ENCODE measurements at places on chromosomes 12 and 14. TPM values are rescaled to one million over a fixed set of nuclear protein-coding genes. Genes with fewer than 3 reads are reported as not detected.

- no peak for DNase-seq
Observed at GRCh38 chr14:68759017-68759560, 33.8 kb downstream of the ZFP36L1 start.

- DNase-seq: no peak
Observed at GRCh38 chr14:91396013-91396660, 21.5 kb downstream of the CCDC88C start.

- DNase-seq: no peak
Observed at GRCh38 chr14:76929927-76930326, 98.6 kb downstream of the IRF2BPL start.

DNA sequence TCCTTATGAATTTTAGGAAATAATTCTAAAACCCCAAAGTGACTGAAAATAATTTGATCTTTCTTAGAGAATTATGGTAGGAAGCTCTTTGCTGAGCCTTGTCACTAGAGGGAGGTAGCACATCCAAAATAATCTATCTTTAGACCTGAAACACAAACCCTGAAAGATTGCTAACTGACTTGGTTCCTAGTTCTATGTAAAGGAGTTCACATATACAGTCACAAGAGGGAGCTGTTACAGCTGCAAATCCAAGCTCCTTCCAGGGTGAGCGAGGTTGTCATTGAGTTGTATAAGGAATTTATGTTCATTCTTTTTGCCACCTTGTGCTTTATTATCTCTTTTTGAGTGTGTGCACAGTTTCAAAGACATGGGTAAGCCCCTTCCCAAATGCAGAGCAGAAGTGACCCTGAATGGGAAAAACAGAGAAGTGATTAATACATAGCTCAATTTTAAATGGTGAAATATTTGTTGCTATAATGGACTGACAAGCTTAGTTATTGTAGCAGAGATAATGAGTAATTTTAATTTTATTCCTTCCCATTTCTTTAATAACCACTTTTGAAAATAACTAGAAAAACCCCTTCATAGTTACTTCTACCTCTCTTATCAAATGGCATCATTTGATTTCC, 387.9 kb downstream of the DAD1 start:
- no peak for DNase-seq

GRCh38 chr14:103206836-103207387, 83.7 kb downstream of the TNFAIP2 start:
- DNase-seq: peak; percentile 57

DNA sequence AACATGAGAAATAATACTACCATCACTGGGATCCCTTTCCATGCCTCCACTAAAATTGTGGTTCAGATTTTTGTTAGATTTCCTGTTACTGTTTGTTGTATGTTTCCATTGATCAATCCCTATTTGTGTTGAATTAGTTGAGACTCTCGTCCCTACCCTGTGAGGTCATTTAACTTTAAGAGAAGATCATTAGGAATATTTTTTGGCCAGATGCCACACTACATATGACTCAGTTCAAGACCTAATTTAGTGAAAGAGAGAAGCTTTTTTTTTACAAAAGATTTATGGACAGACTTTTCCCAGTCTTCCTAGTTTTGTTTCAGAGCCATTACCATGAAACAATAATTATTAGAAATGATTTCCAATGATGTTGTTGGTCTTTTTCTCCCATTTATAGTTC, 35.5 kb downstream of the CPSF6 start:
- no peak for DNase-seq

- no peak for DNase-seq
Observed at GRCh38 chr12:2574355-2574935, 220.3 kb upstream of the FKBP4 start.

GRCh38 chr12:124338448-124338847, 43.6 kb downstream of the RFLNA start:
- DNase-seq: no peak

- DNase-seq: no peak
Observed at GRCh38 chr12:124720681-124721500, 142.8 kb downstream of the SCARB1 start.

DNA sequence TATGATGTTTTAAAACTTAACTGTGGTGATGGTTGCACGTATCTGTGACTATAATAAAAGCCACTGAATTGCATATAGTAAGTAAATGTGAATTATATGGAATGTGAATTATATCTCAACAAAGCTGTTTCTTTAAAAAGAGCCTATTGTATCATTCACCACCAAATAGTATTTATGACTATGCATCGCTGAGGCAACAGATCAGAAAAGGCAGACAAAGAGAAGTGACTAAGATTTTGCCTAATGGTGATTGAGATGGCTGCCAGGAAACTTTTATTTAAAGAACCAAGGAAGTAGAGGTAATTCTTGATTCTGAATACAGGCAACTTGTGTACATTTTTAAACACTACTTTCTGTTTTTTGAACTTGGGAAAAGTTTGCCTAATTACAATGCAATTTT, 31.7 kb downstream of the DHRS7 start:
- no peak for DNase-seq

GRCh38 chr12:52915637-52916036, 10.8 kb upstream of the KRT8 start:
- DNase-seq: no peak

DNA sequence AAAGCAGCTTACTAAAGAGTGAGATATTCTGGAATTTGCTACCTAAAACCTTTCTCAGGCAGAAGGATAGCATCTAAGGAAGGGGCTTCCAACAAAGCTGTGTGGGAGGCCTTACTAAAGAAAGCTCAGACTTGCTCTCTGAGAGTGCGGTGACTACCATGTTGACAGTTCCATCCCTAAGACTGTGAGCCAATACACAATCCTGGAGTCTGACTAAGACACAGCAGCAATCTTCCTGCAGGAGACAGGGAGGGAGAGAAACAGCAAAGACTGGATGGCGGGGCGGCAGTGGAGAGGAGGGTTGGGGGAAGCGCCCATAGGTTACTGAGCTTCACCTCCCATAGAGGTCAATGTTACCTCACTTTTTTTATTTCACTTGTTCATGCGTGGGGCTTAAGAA, 70.9 kb downstream of the KITLG start:
- DNase-seq: no peak

- no peak for DNase-seq
Observed at GRCh38 chr12:68176257-68176656, 16.7 kb upstream of the IFNG start.

- no peak for DNase-seq
Observed at GRCh38 chr14:33432407-33433023, 493.8 kb downstream of the NPAS3 start.

DNA sequence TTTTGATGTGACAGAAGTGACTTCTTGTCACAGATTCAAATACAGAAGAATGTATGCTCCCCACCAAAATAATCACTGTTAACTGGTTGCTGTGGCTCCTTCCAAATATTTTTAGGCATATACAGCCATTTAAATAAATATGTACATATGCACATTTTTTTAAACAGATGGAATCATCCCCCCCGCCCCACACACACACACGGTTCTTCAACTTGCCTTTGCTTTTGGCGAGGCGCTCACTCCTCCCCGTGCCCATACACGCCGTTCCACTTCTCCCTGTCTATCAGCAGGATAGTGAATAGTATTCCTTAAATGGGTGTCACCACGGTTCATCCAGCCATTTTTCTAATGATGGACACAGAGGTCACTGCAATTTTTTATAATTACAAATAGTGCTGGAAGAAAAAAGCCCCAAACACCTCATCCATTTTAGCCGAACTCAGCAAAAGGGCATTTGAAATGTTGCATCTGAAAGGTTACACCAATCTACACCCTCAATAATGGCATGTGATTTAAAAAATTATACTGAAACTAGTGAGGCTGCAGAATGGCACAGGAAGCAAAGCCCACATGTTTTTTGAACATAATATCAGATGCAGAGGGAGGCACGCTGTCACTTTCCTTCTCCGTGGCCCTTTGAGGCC, 39.2 kb upstream of the MEG3 start:
- no peak for DNase-seq

GRCh38 chr12:124861898-124862676, 1.6 kb downstream of the SCARB1 start:
- DNase-seq: no peak

DNA sequence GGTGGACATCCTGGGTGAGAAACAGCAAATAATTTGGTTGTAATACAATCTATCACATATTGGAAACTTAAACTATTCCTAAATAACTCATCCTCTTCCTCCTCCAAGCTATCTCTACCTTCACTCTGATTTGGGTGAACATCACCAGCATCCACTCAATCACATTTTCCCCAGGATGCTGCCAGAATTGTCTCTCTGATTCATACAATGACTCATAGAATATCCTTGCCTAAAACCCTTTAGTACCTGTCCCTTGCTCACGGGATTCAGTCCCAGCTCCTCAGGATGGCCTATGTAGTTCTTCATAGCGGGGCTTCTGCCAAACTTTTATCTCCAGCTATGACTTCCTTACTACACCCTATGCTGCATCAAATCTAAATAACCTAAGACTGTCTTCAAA, 146.8 kb downstream of the EMP1 start:
- DNase-seq: no peak

DNA sequence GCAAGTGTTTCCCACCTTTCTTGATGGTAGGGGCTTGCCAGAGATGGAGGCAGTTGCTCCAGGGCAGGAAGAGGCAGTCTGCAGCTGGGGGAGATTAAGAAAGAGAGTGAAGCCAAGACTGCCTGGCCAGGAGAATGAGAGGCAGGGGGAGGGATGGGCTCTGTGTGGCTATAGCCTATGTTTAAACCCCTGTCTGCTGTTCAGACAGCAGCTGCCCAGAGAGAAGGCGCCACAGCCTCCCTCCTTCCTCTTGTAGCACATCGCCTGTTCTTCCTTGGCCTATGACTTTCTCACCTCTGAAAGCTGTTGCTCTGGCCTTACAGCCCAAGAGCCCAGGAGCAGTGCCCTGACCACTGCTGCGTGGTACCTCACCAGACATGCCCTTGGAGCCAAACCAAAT, 61.7 kb downstream of the EMP1 start:
- DNase-seq: no peak

- no peak for DNase-seq
Observed at GRCh38 chr12:104649921-104650320, 193.2 kb downstream of the CHST11 start.

DNA sequence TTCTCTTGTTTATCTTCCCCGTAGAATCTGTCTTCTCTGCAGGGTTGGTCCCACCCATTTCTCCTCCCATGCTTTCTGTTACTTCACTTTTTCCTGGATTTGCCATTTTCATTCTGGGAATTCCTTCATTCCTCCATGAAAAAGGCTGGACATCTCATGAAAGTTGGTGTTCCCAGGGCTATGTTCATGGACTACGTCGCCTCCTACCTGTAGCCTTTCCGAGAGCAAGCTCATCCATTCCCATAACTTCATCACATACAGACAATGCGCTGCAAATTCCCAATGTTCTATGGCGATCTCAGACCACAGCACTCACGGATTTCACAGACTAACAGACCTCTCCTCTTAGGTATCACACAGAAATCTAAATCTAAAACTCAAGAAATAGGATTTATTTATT, 217.1 kb downstream of the EXOC5 start:
- no peak for DNase-seq

DNA sequence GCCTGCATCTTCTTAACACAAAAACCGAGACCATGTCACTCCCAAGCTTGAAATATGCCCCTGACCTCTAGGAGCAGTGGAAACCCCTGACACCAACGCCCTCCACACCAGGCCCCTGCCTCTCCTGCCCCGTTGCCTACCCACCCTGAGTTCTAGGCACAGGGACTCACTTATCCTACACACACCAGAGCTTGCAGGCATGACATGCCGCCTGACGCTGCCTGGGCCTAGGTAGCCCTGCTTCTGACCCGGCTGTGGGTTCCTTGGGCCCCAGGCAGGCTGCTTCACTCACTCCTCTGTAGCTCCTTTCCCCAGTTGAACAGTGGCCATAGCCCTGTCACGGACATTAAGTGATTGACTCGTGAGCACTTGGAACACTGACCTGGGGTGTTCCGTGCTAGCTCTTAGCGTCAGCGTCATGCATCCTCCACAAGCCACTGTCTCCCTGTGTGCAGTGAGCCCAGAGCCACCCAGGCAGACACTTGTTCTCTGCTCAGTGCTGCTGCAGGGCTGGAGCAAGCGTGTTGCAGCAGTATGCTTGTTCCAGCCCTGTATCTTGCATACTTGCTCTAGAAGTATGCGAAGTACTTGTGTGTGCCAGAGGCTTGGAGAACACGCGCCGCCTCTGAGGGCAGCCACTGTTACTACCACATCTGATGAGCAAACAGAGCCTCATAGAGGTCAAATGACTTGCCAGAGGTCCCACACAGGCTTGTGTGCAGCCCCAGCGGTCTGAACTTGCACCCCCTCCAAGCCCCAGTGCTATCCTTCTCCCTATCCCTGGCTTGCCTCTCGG, 15.6 kb downstream of the OTUB2 start:
- no peak for DNase-seq

GRCh38 chr14:31843361-31844091, 233.6 kb upstream of the ARHGAP5 start:
- no peak for DNase-seq

DNA sequence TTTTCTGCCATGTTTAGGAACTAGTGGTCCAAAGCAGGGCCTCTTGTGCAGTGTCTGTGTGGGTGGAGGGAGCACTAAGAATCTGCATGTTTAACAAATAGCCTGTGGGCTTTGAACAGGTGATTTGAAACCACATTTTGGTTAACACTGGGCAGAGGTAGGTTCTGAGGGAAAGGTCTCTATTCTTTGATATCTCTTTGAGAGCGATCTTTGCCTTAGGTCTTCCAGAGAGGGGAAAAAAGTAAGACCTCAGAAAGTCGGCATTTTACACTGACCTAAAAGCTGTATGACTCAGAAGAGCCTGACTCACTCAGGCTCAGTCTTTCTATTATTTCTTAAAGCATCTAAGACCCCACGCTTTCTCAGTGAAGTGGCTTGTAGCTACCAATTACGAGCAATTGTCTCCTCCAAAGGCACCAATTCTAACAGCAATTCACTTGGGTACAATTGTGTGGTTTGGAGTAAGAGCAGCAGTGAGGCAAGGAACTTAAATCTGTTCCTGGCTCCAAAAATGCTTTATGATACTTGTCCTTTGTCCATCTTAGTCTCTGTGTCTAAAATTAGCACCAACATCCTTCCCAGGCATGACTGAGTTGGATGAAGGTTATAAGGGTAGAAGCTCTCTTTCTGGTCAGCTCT, 8.8 kb downstream of the EIF2B2 start:
- no peak for DNase-seq

- DNase-seq: no peak
Observed at GRCh38 chr14:100441271-100441947, 118.3 kb downstream of the SLC25A47 start.

DNA sequence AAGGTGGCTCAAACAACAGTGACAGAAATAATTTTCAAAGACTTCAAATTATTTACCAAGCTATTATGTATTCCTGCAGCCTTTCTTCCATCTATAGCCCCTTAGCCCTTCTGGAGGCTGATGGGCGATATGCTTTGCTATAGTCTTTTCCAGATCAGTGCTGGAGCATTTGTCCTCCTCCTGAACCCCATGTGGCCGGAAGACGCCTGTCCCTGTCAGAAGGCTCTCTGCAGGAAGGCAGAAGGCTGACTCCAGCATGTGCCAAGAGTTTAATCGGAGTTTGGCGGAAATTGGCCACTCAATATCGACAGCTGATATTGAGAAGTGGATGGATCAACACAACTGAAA, 49.3 kb upstream of the MAX start:
- DNase-seq: no peak

The OLR1 gene
- total RNA-seq: 51.2 TPM

The MYF5 gene
- total RNA-seq: not detected

The KRT79 gene
- total RNA-seq: 0.46 TPM

The MGP gene
- total RNA-seq: 821 TPM

The KCNA5 gene
- total RNA-seq: not detected

The IQSEC3 gene
- total RNA-seq: 3.3 TPM

The OR6C2 gene
- total RNA-seq: not detected

The NOPCHAP1 gene
- total RNA-seq: 9.8 TPM

The NDRG2 gene
- 169 TPM for total RNA-seq

The DENND5B gene
- 15.8 TPM for total RNA-seq

The SYT1 gene
- 2.4 TPM for total RNA-seq

The CCDC175 gene
- not detected for total RNA-seq
